Activated naive CD4-positive, alpha-beta T cell (primary cell): ENCODE measurements at places on chromosomes 5 and 9.

DNA sequence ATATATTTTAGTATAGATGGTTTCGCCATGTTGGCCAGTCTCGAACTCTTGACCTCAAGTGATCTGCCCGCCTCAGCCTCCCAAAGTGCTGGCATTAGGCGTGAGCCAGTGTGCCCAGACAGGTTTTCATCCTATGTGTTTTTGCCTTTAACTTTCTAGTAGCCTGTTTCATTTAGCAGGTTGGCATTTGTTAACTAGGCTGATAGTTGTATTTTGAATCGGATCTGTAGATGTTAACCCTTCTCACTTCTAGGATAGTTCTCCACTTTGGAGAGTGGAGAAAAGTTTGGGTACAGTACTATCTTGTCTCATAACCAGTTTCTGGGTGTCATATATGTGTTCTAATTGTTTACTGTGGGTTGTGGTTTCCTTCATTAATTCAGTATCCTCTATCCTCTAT is 7.3 kb upstream of the FGF18 start:
- no peak for DNase-seq

DNA sequence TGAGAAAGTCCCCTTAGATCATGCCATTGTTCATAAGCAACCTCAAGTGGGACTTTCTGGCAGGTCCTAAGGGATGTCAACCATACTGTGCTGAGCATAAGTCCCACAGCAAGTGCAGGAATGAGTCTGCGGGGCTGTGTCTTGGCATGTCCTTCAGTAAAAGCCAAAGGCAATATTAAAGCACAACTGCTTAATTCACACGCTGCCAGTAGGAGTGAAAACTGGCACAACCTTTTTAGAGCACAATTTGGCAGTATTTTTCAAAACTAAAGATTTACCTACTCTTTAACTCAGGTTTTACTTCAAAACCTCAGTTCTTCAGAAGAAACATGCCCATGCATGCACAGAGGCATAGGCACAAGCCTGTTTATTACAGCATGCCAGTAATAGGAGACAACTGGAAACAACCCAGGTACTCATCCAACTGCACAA is 24.4 kb upstream of the SMAD5 start:
- no peak for DNase-seq

GRCh38 chr5:159549046-159549445 is 218.8 kb upstream of the IL12B start:
- no peak for DNase-seq

DNA sequence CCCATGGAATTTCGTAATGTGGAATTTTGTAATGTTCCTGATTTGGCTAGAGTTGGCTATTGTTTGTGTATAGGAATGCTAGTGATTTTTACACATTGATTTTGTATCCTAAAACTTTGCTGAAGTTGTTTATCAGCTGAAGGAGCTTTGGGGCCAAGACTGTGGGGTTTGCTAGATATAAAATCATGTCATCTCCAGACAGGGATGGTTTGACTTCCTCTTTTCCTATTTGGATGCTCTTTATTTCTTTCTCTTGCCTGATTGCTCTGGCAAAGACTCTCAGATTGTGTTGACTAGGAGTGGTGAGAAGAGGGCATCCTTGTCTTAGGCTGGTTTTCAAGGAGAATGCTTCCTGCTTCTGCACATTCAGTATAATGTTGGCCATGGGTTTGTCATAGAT is 91.0 kb downstream of the NNT start:
- no peak for DNase-seq

- DNase-seq = no peak
Measured at GRCh38 chr5:4866131-4866659, 273.9 kb upstream of the ADAMTS16 start.
